ENCODE measurements at places on chromosomes 7 and 10.

GRCh38 chr7:116209561-116210070, 723 bp upstream of the TES start:
- no peak for DNase-seq

- DNase-seq, result peak; percentile 41
These were observed 29.4 kb upstream of the TNRC18 start for GRCh38 chr7:5452937-5453540.

DNA sequence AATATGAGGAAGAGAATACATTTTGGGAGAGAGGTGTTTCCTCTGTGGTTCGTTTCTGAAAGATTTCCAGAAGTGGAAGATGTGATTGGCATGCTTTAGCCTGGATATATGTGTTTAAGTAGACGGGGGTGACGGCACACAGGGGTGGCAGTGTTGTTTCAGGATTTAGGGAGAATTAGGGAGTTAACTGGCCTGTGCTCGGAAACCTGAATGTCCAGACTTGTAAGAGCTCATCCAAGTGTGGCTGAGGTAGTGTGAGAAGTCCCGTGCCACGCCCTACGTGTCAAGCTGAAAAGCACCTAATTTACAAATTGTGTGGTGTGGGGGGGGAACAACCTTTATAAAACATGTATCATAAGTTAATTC, 1.1 kb downstream of the RALA start:
- no peak for DNase-seq

GRCh38 chr7:143433759-143434158, 9.5 kb upstream of the TAS2R60 start:
- DNase-seq, result no peak

- no peak for DNase-seq
These were observed 163.2 kb downstream of the TNS3 start for GRCh38 chr7:47418601-47419309.

DNA sequence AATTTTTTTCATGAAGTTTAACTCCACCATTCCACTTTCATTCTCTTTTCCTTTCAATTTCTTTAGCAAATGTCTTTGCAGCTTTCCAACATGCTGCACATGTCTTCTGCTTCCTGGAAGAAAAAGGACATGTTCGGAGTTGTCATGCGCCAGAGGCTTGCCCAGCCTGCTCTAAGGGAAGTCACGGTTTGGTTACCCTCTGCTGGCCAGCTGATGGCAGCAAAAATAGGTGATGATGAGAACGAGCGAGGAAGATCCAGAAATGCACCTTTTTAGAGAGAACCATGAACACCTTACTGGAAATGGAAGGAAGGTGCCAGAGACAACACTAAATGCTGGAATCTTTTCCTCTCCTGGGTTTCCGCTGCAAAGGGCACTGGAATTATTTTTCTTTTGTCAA, 4.9 kb upstream of the ZSCAN21 start:
- no peak for DNase-seq

DNA sequence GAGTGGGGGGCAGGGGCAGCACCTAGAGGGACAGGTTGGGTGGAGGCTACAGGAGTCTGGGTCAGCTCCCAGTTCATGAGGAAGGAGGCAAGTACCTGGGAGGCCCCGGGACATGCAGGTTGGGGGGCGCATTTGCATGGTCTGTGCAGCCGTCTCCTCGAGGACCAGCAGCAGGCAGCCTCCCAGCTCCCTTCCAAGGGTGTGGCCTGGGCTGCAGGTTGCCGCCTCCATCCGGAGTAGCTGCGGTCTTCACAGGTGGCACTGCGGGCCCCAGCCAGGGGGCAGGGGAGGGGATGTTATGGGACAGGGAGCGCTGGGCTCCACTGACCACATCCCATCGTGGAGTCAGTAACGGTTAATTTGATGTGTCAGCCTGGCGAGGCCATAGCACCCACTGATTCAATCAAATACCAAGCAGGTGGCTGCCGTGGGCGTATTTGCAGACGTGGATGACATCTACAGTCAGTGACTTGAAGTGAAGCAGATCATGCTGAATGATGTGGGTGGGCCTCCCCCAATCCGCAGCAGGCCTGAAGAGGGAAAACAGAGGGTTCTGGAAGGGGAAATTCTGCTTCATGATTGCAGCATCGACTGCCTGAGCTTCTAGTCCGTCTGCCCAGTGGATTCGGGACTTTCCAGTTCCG, 81.6 kb downstream of the PRKAG2 start:
- no peak for DNase-seq

GRCh38 chr7:155644971-155645509, 579 bp downstream of the RBM33 start:
- DNase-seq, result no peak

DNA sequence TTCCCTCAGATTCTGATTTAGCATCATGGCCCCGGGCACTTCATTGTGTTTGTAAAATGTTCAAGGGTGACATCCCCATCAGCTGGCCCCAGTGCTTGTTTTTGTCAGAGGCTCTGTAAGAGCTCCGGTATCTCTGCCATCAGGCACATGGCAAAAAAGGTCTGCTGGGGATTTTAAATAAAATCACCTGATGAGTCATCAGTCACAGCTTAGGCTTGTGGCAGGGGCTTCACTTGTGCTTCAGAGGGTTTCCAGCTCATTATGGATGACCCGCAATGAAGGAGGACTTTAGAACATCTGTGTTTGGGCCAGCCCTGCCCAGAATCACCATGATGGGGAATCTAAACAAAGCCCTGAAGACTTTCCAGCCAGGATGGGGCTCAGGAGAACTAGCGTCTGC, 259.9 kb downstream of the ZEB1 start:
- no peak for DNase-seq

DNA sequence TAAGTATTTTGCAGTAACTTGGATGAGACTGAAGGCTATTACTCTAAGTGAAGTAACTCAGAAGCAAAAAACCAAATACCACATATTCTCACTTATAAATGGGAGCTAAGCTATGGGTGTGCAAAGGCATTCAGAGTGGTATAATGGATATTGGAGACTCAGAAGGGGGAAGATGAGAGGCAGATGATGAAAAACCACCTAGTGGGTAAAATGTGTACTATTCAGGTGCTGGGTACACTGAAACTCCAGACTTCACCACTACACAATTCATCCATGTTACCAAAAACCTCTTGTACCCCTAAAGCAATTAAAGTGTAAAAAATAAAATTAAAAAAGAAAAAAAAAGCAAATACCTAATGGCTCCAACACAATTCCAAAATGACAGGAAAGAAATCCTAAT, 351.7 kb downstream of the NXPH1 start:
- DNase-seq, result no peak

DNA sequence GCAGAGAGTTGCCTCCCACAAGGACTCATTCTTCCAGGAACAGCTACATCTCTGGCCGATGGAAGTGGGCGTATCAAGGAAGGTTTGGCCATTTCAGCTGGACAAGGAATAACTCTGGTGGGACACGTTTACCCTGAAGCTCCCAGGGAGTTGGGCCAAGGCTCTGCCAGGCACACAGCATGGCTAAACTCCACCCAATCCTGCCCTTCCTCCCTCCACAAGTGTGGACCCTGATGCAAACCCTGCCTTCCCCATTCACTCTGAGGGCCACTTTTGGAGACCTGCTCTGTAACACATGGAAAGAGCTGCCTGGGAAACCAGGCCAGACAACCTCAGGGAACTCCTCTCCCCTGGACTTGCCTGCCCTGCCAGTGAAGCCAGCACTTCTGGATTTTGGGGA, 407.8 kb upstream of the FOXK1 start:
- DNase-seq, result no peak

DNA sequence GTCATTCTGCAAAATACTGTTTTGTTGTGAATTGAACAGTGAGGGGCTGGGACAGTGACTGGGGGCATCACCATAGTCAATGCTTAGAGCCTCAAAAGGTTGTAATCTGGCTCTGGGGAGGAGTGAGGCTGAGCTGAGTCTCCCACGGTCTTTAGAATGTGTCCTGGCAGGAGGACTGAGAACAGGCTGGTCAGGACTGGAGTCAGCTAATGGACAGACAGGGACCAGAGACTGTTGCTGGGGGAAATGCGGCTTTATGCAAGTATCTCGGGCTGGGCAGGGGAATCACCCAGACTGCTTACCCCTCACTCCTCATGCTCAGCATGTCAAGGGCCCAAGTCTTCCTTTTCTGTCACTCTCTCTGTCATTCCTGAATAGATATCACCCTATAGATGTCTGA, 346.5 kb downstream of the TYW1 start:
- no peak for DNase-seq

GRCh38 chr10:114404171-114405010, at the start of gene AFAP1L2:
TSS of gene AFAP1L2 (minus strand) at chr10:114404502. CDS start at chr10:114404455, 47 bp downstream.
- no peak for DNase-seq

DNA sequence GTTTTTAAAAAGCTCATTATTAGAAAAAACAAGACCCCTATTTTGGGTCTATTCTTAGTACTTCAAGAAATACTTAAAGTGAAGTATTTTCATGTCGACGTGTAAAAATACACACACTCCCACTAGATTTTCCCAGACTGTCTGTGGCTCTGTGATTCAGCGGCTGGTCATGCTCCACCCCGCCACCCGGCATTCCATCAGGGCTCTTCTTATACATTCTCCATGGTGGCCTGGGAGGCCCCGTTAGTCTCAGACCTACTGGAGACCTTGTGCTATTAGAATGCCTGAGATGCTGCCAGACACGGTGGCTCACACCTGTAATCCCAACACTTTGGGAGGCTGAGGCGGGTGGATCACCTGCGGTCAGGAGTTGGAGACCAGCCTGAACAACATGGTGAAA, 13.1 kb downstream of the TECPR1 start:
- no peak for DNase-seq

- no peak for DNase-seq
These were observed 176.6 kb upstream of the PRKCQ start for GRCh38 chr10:6756716-6757115.

DNA sequence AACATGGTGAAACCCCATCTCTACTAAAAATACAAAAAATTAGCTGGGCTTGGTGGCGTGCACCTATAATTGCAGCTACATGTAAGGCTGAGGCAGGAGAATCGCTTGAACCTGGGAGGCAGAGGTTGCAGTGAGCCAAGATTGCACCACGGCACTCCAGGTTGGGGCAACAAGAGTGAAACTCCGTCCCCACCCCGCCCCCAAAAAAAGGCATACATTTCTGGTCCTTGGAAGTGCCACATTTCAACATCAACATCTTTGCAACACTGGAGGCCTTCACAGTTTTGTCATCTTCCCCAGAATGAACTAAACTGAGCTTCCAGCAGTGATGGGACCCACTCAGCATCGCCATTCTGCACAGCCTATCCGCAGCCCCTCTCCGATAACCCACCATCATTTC, 36.6 kb downstream of the FAM53B start:
- DNase-seq, result no peak

GRCh38 chr10:48749254-48749787, 64.6 kb downstream of the WDFY4 start:
- DNase-seq, result no peak

GRCh38 chr10:27643301-27643700, 102.3 kb downstream of the MKX start:
- no peak for DNase-seq

GRCh38 chr7:54416678-54417077, 125.5 kb upstream of the VSTM2A start:
- DNase-seq, result no peak

GRCh38 chr7:117982071-117983055, 109.1 kb upstream of the CTTNBP2 start:
- no peak for DNase-seq

- DNase-seq, result no peak
These were observed 8.6 kb upstream of the ZNF713 start for GRCh38 chr7:55878691-55879090.

DNA sequence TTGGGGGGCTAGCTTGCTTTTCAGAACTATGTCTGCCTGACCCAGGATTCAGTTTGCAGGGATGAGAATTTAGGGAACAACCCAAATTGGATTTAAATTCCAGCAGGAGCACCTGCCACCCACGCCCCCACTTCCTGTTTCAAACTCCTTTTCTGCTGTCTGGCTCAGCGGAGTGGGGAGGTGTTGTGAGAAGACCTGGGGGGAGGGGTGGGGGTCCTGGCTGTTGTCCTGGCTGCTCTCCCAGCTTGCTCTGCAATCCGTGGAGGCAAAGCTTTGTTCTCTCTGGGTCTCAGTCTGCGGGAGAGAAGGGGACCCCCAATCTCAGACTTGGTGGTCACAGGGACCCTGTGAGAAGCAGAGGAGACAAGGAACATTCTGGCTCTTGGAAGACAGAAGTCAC, 799 bp downstream of the KCNK18 start:
- no peak for DNase-seq

GRCh38 chr7:73829505-73829904, 1.3 kb upstream of the CLDN4 start:
- no peak for DNase-seq

- DNase-seq, result peak; percentile 88
These were observed 35.4 kb downstream of the MALSU1 start for GRCh38 chr7:23334482-23335056.

DNA sequence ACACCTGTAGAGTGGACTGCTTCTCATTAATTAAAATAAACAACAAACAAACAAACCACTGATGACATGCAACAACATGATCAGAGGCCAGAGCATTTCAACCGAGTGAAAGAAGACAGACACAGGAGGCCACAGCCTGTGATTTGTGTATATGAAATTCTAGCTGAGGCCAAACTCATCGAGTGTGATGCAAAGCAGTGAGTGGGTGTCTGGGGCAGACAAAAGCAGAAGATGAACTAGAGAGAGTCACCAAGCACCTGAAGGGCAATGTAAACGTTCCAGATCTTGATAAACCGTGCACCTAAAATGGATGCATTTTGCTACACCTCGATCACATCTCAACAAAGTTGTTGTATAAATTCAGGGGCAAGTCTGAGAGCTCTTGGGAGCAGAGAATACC, 108.4 kb downstream of the KLF6 start:
- no peak for DNase-seq

- DNase-seq, result no peak
These were observed 67.5 kb upstream of the MEOX2 start for GRCh38 chr7:15753887-15754579.

DNA sequence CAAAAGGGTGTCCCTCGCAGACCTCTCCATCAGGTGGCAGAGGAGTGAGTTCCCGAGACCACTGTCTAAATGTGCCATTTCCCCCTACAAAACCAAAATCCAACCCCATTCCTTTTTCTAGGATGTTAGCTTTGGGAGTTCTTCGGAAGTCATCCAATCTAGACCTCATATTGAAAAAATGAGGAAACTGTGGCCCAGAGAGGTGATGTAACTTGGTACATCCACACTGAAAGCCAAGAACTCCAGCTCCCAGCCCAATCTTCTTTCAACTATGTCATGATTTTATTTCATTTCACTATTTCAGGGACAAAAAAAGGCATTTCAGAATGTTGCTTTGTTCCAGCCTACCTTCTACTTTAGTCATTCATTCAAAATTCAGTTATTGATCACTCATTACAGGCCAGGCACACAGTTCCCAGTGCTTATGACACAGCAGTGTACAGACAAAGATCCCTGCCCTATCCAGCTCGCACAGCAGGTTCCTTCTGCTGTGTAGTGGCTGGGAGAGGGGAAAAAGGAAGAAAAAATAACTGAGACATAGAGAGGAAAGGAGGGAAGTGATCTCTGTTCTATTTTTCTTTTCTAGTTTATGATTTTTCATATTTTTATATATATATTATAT, 35.8 kb downstream of the SCRN1 start:
- no peak for DNase-seq

DNA sequence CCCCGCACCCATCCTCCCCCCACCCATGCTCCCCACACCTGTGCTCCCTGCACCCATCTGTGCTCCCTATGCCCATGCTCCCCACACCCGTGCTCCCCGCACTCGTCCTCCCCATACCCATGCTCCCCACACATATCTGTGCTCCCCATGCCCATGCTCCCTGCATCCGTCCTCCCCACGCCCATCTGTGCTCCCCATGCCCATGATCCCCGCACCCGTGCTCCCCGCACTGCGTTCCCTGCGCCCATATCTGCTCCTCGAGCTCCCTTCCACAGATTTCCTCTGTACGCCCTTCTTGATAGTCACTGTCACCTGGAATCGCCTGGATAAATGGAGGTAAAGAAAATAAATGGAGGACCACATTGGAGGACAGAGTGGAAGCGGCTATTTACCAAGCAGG, 9.9 kb downstream of the DIP2C start:
- no peak for DNase-seq
